H1 (cell line): ENCODE measurements at places on chromosomes 7 and 10. TPM values are rescaled to one million over a fixed set of nuclear protein-coding genes. Genes with fewer than 3 reads are reported as not detected.

Gene GGCT
- 47.7 and 50.0 TPM in 2 replicates for polyA plus RNA-seq

Gene METTL27
- polyA plus RNA-seq = 12.0 and 21.6 TPM in 2 replicates

Gene NKX2-3
- polyA plus RNA-seq = not detected in 2 replicates

Gene SYT15
- polyA plus RNA-seq = 0.39 and 0.58 TPM in 2 replicates

Gene CYP2C19
- polyA plus RNA-seq = not detected in 2 replicates

Gene RNF32
- 0.48 and 0.72 TPM in 2 replicates for polyA plus RNA-seq

Gene HOXA11
- not detected in 2 replicates for polyA plus RNA-seq

Gene MARVELD1
- 28.1 and 38.0 TPM in 2 replicates for polyA plus RNA-seq

Gene CDK1
- polyA plus RNA-seq = 15.1 and 29.4 TPM in 2 replicates

Gene POLR2J2
- 1.8 and 2.1 TPM in 2 replicates for polyA plus RNA-seq

Gene PNLIPRP1
- not detected in 2 replicates for polyA plus RNA-seq

Gene KCNK18
- not detected in 2 replicates for polyA plus RNA-seq

Gene HDAC9
- 7.3 and 9.5 TPM in 2 replicates for polyA plus RNA-seq

Gene H2BK1
- polyA plus RNA-seq = not detected in 2 replicates

Gene PNLIPRP2
- 0.11 and 0.13 TPM in 2 replicates for polyA plus RNA-seq

Gene ENO4
- polyA plus RNA-seq = 0.33 and 0.77 TPM in 2 replicates

Gene HYAL4
- polyA plus RNA-seq = not detected in 2 replicates

Gene CALHM1
- polyA plus RNA-seq = 0.29 and 0.49 TPM in 2 replicates

Gene PRLHR
- 0.05 TPM in 1 of 2 replicates, not detected in the other for polyA plus RNA-seq
